ENCODE measurements at places on chromosomes 3 and 15. TPM values are rescaled to one million over a fixed set of nuclear protein-coding genes. Genes with fewer than 3 reads are reported as not detected.

DNA sequence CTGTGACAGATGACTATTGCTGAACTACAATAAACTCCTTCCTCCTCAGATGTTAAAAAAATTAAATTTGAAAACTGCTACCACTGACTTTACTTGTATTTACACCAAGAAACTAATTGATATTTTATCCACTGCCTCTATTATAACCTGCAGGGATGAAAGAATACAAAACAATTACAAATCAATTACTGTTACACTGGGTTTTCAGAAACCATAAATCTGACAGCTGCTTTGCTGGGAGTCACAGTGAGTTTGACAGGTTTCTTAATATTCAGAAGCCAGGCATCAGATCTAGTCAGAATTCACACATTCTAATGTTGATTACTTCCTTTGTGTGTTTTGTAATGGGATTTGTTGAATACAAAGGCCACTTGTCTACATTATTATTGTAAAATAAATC, 252.6 kb upstream of the MRPL3 start:
- no peak for DNase-seq

- no peak for DNase-seq
Measured at GRCh38 chr3:58617338-58617761, 40.2 kb upstream of the FAM107A start.

- DNase-seq, result no peak
Measured at GRCh38 chr3:12347301-12347700, 58.4 kb downstream of the PPARG start.

WNT7A gene
- total RNA-seq, result not detected

- no peak for DNase-seq
Measured at GRCh38 chr3:94928921-94929320, 866.1 kb downstream of the NSUN3 start.

RTP3 gene
- not detected for total RNA-seq

DNA sequence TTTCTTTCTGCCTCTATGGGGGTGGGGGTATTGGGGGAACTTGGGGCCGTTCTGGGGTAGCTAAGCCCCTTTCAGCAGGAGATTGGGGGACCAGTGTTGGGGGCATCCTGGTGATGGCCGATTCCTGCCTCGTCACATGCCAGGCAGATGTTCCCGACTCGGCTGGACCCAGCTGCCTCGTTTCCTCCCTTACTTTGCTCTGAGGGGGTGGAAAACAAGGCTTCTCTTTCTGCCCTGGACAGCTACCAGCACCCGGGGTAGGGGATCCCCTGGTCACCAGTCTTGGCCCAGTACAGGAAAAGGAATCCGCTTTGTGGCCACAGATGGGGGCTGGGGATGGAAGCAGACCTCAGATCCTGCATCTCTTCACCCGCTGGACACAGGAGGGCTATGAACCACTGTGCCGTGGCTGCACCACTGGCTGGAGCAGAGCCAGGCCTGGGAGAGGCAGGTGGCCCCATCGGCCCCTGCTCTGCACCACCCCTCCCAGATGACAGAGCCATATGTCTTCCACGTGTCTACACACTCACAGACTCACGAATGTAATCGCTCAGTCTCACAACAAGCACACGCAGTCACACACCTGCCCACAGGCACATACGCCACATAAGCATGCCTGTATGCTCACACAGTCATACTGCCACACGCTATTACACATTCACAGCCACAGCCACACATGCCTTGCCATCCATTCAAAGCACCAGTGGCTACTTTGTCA, 12.4 kb downstream of the SNX33 start:
- DNase-seq, result no peak

DNA sequence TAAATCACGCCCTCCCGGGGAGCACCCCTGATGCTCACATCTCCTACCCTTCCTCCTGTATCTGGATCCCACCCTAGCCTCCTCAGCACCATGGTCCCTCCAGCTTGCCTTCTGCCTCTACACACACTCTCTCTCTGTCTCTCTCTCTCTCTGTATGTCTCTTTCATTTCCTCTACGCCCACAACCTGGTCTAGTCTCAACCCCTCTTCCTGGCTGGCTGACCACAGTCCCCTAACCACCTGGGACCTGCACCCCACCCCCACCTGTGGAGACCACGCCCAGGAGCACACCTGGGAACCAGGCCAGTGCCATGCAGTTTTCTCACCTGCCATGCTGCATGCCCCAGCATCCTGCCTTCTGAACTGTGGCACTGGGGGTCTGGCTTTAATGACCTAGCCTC, 4.0 kb upstream of the CFAP100 start:
- no peak for DNase-seq

PTH1R gene
- 2.0 TPM for total RNA-seq

DNA sequence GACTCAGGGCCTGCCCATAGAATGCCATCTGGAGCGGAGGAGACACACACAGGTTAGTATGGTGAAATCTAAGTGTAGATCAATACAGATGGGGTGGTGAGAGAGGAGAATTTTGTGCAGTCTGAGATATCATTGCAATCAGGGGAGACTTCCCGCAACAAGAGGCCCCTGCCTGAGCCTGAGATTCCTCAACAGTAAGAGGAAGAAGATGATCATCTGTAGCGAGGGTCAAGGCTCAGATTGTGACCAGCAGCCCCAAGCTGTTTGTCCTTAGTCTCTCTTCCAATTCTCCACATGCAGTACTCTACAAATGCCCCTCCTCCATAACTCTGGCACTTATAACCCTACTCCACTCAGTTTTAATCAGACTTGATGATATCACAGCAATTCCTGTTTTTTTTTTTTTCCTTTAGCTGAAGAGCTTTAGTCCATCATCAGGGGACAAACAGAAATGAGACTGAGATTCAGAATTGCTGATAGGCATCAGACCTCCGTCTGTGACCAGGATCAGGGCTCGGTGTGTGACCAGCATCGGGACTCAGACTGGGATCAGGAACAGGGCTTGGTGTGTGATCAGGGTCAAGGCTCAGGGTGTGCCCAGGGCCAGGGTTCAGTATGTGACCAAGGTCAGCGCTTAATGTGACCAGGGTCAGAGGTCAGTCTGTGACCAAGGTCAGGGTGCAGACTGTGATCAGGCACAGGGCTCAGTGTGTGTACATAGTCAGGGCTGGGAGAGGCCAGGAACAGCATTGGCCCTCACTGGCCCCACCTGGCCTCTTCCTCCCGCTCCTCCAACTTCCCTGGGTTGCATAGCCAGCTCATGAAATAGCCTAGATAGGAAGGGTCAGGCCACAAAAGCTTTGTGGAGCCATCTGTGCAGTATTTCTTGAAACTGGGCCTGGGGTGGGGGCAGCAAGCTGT, 14.1 kb downstream of the LOXL1 start:
- DNase-seq, result no peak

DNA sequence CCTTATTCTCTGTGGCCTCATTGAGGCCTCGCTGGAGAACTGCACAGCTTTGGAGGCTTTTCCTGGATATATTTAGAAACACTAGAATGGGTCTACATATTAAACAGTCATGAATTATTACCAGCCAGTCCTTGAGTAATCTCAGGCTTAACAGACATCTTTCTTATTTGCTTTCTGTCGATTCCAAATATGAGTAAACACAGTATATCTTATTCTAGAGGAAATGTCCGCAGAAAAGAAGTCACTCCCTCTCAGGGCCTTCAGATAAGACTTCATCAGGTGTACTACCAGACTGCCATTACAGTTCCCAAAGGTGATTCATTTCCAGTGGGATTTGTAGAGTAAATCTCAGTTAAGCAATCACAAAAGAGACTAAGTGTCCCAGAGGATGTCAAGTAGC, 310.7 kb downstream of the RBMS3 start:
- no peak for DNase-seq

DLL4 gene
- 6.5 TPM for total RNA-seq

DNA sequence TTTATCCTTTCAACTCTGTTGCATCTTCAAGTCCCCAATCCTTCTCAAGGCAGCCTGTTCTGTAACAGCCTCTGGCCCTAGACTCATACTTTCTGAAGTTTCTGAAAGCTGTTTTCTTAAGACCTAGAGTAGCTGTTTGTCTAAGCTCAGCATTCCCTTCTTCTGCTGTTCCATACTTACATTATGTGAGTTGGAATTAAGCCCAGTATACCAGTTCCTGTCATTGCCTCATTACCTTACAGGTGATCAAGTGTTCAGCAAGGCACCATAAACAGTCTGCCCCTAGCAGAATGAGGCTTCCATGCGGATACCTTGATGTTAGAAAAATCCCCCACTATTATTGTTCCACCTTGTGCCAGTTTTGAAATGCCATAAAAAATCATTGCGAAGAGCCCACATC, 180.6 kb downstream of the PLCL2 start:
- no peak for DNase-seq

PRICKLE2 gene
- total RNA-seq, result 8.5 TPM

DNA sequence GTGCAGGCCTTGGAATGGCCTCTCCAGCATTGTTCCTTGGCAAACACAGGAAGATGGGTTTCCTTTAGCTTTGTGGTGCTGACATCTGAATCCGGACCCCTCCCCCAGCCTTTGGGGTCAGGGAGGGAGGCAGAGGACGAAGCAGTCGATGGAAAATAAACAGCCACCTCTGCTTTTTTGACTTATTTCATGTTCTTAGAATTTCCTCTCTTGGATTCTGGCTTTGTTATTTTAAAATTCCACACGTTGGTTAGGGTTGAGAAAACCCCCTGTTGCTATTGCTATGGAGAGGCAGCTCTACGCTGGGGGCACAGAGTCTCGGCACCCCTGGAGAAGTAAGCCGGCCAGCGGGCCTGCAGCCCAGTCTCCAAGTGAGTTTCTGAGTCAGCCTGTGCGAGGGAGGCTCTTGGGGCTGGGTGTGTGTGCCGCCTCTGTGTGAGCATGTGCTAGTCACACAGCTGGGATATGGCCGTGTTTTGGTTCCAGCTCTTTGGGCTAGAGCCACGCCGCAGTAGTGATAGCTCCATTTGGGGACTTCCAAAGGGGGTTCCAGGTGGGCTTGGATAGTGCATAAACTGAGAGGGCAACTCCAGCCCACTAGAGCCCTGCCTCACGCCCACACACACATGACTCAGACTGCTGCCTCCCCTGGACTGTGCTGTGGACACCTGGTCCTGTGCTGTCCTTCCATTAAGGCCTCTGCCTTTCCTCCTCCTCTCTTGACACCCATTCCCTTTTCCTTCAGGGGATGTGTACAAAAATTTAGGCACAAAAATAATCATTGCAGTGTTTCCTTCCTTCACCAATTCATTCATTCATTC, 58.8 kb downstream of the AMOTL2 start:
- DNase-seq, result peak; percentile 75

DNA sequence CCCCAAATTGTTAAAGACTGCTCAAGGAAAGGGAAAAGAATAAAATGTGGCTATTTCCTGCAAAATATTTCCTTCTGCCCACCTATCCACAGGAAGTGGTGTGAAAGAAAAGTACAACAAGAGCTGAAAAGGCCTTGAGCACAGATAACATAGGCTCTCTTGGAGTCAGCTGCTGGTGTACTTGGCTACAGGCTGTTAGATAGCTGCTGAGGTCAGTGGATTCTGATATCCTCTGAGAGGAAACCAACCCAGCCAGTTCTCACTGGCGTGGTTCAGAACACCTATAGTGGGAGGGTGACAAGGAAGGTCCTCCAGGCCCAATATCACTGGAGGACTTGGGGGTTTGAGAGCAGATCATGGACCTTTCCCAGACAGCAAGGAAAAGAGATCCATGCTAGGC, 124.4 kb upstream of the GAP43 start:
- DNase-seq, result no peak

GPR15 gene
- total RNA-seq, result not detected

DNA sequence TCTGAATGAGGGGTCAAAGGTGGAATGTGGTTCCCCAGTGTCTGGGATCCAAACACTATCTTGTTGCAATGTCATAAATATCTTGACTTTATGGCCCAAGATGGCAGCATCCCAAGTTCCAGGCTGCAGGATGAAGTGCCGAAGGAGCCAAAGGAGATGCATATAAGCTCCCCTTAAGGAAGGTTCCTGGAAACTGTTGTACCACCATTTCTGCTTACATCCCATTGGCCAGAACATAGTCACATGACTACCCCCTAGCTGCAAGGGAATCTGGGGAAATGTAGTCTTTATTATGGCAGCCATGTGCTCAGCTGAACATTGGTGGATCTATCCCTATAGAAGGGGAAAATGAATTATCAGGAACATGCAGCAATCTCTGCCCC, 54.3 kb downstream of the BDH1 start:
- no peak for DNase-seq

DNA sequence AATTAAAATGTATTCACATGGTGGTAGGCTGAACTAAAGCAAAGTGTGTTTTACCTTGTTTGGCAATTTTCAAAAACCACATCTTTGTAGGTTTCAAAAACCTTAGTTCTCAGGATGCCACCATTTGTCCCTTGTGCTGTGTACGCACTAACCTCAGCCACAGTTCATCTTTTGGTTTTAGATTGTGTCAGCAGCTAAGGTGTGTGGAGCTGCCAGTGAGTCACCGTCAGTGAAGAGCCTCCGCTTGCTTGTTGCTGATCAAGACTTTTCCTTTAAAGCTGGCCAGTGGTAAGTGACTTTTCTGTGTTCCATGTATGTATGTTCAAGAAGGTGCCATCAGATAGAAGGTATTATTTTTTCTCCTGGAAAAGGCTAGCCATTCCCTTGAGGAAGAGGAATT, 21.1 kb downstream of the OXNAD1 start:
- no peak for DNase-seq

SV2B gene
- total RNA-seq, result 1.4 TPM

- no peak for DNase-seq
Measured at GRCh38 chr15:83733206-83733605, 79.3 kb downstream of the ADAMTSL3 start.

- DNase-seq, result no peak
Measured at GRCh38 chr3:179156170-179156569, 8.0 kb downstream of the PIK3CA start.

DNA sequence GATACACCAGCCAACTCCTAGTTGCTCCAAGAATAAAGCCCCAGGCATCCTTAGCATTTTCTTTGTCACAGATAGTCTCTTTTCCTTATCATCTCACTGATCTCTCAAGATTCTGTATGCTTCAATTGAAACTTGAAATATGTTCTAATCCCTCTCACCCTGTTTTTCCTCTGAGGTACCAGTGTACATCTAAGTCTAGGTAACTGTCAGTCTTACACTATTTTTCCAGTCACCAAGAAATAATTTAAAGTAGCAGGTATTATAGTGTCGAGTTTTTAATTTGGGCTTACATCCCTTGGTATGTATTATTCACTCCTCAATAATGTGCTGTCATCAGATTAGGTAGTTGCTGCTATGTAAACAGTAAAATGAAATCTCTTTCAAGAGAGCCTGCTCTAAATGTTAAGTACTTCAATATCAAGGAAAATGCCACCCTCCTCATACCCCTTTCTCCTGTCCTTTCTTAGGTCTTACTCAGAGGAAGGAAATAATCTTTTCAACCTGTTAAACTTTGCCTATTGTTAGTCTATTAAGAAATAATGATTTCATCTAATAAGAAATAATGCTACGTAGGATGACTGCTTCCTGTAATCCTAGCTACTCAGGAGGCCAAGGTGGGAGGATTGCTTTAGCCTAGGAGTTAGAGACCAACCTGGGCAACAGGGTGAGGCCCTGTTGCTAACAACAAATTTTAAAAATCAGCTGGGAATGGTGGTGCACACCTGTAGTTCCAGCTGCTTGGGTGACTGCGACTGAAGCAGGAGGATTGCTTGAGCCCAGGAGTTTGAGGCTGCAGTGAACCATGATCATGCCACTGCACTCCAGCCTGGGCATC, 39.8 kb downstream of the TSC22D2 start:
- no peak for DNase-seq

GRCh38 chr3:43521941-43522340, 99.9 kb downstream of the ANO10 start:
- DNase-seq, result no peak

GRCh38 chr3:110849064-110849463, 222.6 kb upstream of the NECTIN3 start:
- no peak for DNase-seq

- DNase-seq, result no peak
Measured at GRCh38 chr15:34335176-34336032, 2.2 kb downstream of the SLC12A6 start.

Data from heart right ventricle (tissue), 16 donors.